ENCODE measurements at places on chromosomes 6 and 20. TPM values are rescaled to one million over a fixed set of nuclear protein-coding genes. Genes with fewer than 3 reads are reported as not detected.

- no peak for DNase-seq
These were observed 81.2 kb downstream of the PDE7B start for GRCh38 chr6:135932651-135933050.

GRCh38 chr20:13264907-13265306 lies 43.8 kb downstream of the ISM1 start:
- DNase-seq, result no peak

GRCh38 chr6:145502416-145502815 lies 232.9 kb downstream of the EPM2A start:
- DNase-seq, result no peak

- DNase-seq, result no peak
These were observed 115.1 kb upstream of the ARID1B start for GRCh38 chr6:156662025-156662445.

DNA sequence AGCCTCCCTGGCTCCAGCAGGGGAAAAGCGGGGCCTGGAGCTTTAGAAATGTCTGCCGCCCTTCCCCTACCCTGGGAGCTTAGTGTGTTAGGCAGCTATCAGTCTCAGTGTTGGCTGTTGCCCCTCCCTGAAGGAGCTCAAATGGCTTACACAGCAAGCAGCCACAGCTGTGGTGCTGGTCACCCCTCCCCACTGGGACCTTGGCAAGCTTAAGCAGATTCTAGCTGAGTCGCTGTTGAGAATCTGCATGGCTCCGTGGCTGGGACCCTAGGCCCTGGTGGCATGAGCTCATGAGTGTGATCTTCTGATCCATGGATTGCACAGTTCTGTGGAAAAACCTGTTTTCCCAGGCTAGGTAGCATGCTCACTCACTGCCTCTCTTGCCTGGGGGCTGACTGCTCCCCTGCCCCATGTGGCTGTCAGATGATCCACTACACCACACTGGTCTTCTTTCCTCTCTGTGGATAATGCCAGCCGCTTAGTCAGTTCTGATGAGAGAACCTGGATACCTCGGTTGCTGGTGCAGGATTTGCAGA lies 714.0 kb downstream of the MAFB start:
- DNase-seq, result no peak

GRCh38 chr20:62052842-62053464 lies 12.7 kb downstream of the TAF4 start:
- peak; percentile 61 for DNase-seq

The ZSCAN16 gene
- 9.8 TPM for total RNA-seq

The FOXS1 gene
- total RNA-seq, result 1.4 TPM

The RBCK1 gene
- total RNA-seq, result 122 TPM
